ENCODE measurements at places on chromosomes 6 and 20. TPM values are rescaled to one million over a fixed set of nuclear protein-coding genes. Genes with fewer than 3 reads are reported as not detected.

- no peak overlapping the region for H3K4me3 ChIP-seq
- peaks cover 4% of the 10 kb centered on the region for H3K36me3 ChIP-seq
- H3K4me1 ChIP-seq, result peaks cover 24% of the 10 kb centered on the region
- DNase-seq, result no peak
Observed at GRCh38 chr20:44961011-44961869, 1.0 kb upstream of the TOMM34 start.

- no peaks in the 10 kb centered on the region for H3K36me3 ChIP-seq
- no peaks in the 10 kb centered on the region for H3K27me3 ChIP-seq
- no peak overlapping the region for H3K27ac ChIP-seq
Observed at GRCh38 chr6:112372226-112372806, 25.2 kb downstream of the RFPL4B start.

GRCh38 chr6:69038841-69039240 is 403.8 kb downstream of the ADGRB3 start:
- H3K4me1 ChIP-seq, result no peaks in the 10 kb centered on the region
- H3K4me3 ChIP-seq, result no peak overlapping the region
- H3K36me3 ChIP-seq, result no peaks in the 10 kb centered on the region

DNA sequence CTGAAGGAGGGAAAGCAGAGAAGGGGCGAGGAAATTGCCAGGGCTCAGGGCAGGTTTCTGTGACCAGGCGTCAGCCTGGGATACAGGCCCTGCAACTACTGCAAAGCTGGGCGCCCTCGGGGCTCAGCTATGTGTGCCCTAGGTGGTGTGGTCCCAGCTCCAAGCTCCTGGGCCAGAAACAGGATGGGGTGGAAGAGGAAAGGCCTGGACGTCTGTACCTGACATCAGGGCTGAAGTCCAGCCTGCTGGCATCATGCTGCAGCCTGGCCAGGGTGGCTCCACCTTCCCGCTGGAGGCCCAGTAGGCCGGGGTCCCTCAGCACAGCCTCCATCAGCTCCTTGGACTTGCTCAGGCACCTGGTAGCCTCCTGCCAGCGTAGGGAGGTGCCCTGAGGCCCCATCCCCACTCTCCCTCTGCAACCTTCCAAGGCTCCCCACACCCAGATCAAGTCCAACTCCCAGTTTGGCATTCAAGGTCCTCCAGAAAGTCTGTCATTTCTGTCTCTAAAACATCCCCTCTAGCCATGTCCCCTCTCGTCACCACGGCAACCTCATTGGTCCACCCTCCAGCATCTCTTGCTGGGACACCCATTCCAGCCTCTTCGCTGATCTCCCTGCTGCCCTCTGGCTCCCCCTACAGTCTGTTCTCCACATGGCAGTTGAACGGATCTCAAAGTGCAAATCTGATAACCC is 38.2 kb downstream of the KIAA1755 start:
- no peak overlapping the region for H3K4me3 ChIP-seq
- no peaks in the 10 kb centered on the region for H3K27me3 ChIP-seq
- H3K36me3 ChIP-seq, result no peaks in the 10 kb centered on the region
- DNase-seq, result peak; percentile 84

DNA sequence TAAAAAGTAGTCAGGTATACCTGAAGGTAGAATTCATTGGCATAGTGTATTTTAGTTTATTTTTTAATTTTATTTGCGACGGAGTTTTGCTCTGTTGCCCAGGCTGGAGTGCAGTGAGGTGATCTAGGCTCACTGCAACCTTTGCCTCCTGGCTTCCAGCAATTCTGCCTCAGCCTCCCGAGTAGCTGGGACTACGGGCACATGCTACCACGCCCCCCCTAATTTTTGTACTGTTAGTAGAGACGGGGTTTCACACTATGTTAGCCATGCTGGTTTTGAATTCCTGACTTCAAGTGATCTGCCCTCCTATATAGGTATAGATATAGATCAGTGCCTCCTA is 102.8 kb upstream of the PRSS16 start:
- peak overlapping the region; percentile 94 for H3K4me3 ChIP-seq
- no peaks in the 10 kb centered on the region for H3K27me3 ChIP-seq
- peaks cover 3% of the 10 kb centered on the region for H3K36me3 ChIP-seq
- peaks cover 7% of the 10 kb centered on the region for H3K4me1 ChIP-seq
- H3K27ac ChIP-seq, result peak overlapping the region; percentile 94

- H3K27ac ChIP-seq, result no peak overlapping the region
- H3K36me3 ChIP-seq, result no peaks in the 10 kb centered on the region
- H3K4me1 ChIP-seq, result no peaks in the 10 kb centered on the region
- DNase-seq, result no peak
- H3K27me3 ChIP-seq, result no peaks in the 10 kb centered on the region
Observed at GRCh38 chr6:104526376-104526775, 333.3 kb downstream of the HACE1 start.

- no peaks in the 10 kb centered on the region for H3K36me3 ChIP-seq
- H3K27ac ChIP-seq, result no peak overlapping the region
- no peaks in the 10 kb centered on the region for H3K27me3 ChIP-seq
- no peak for DNase-seq
- peaks cover 8% of the 10 kb centered on the region for H3K4me1 ChIP-seq
Observed at GRCh38 chr20:45822857-45823256, 4.3 kb downstream of the TNNC2 start.

DNA sequence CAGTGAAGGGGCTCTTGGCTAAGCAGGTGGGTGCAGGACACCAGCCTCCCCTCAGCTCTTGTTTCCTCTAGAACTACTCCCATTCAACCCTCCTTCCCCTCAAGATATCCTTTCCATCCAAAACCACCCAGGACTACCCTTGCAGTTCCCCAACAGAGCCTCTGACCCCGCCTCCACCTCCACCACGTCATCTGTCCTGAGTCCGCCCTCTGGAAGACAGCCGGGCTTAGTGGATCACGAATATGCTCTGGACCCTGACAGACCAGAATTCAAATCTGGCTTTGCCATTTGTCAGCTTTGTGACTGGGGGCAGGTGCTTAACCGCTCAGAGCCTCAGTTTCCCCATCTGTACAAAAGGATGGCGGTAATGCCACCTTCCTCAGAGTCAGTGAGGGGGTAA is 31.4 kb downstream of the TFEB start:
- no peaks in the 10 kb centered on the region for H3K27me3 ChIP-seq
- H3K4me3 ChIP-seq, result no peak overlapping the region
- DNase-seq, result no peak
- H3K36me3 ChIP-seq, result no peaks in the 10 kb centered on the region
- H3K4me1 ChIP-seq, result peaks cover 34% of the 10 kb centered on the region
- H3K27ac ChIP-seq, result no peak overlapping the region

DNA sequence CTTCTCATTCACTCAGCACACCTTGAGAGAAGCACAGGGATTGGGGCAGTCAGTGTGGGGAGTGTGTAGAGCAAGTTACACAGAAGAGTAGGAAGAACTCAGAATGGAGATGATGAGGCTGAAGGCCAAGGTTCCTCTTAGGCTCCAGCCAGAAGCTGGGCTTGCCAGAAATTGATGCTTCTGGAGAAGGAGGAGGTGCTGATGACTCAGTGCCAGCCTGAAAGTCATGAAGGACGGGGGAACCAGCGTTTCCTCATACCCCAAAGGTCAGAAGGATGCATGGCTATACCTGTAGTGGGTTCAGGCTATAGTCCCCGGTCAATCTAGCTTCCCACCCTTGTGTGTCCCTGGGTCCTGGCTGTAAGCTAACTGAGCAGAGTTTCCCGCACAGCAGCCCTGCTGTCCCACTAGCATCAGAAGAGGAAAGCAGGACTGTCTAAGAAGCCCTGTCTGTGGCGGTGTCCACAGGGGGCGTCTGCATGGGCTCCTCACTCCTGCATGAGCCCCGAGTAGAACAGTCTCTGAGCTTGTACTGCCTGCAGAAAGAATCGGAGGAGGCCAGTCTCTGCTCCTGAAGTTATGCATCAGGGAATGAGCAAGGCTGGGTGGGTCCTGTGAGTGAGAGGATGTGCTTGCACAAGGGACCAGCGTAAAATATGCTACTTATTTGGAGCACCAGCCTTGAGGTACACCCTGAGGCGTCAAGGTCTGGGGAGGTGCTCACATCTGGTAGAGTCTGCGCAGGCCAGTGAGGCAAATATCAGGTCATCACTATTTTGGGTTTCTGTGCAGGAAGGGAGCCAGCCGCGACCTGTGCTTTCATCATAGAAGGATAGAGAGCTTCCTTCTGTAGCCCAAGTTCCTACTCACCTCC is 148.5 kb downstream of the MRPL14 start:
- H3K27ac ChIP-seq, result no peak overlapping the region
- H3K27me3 ChIP-seq, result no peaks in the 10 kb centered on the region
- DNase-seq, result no peak
- peaks cover 4% of the 10 kb centered on the region for H3K4me1 ChIP-seq
- H3K4me3 ChIP-seq, result no peak overlapping the region

GRCh38 chr6:47836639-47837038 is 54.8 kb downstream of the OPN5 start:
- H3K27ac ChIP-seq, result no peak overlapping the region
- no peaks in the 10 kb centered on the region for H3K4me1 ChIP-seq
- no peak for DNase-seq

- H3K27me3 ChIP-seq, result no peaks in the 10 kb centered on the region
- H3K4me3 ChIP-seq, result no peak overlapping the region
- no peaks in the 10 kb centered on the region for H3K4me1 ChIP-seq
Observed at GRCh38 chr20:62753626-62754025, 42.6 kb upstream of the MRGBP start.

- H3K4me3 ChIP-seq, result peak overlapping the region; percentile 62
- H3K36me3 ChIP-seq, result no peaks in the 10 kb centered on the region
- peaks cover 8% of the 10 kb centered on the region for H3K27me3 ChIP-seq
- DNase-seq, result no peak
Observed at GRCh38 chr20:31860390-31861134, 9.8 kb downstream of the DUSP15 start.

DNA sequence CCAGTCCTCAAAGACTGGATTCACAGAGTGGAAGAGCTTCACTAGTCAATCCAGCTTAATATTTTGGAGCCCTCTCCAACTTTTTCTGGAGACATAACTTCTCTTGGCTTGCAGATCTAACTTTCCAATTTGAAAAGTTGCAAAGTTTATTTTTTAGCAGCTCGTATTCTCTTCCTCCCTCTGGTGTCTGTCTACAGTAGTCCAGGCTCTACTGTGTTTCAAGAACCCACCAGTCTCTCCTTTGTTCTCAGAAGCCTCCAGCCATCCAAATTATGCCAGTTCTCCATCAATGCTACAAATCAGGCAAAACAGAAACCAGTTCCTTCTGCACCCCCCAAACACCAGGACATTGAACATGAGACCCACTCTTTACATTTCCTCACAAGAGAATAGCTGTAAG is 376.1 kb upstream of the OPRM1 start:
- no peaks in the 10 kb centered on the region for H3K27me3 ChIP-seq
- no peak overlapping the region for H3K4me3 ChIP-seq
- no peaks in the 10 kb centered on the region for H3K4me1 ChIP-seq
- H3K27ac ChIP-seq, result no peak overlapping the region
- no peaks in the 10 kb centered on the region for H3K36me3 ChIP-seq

DNA sequence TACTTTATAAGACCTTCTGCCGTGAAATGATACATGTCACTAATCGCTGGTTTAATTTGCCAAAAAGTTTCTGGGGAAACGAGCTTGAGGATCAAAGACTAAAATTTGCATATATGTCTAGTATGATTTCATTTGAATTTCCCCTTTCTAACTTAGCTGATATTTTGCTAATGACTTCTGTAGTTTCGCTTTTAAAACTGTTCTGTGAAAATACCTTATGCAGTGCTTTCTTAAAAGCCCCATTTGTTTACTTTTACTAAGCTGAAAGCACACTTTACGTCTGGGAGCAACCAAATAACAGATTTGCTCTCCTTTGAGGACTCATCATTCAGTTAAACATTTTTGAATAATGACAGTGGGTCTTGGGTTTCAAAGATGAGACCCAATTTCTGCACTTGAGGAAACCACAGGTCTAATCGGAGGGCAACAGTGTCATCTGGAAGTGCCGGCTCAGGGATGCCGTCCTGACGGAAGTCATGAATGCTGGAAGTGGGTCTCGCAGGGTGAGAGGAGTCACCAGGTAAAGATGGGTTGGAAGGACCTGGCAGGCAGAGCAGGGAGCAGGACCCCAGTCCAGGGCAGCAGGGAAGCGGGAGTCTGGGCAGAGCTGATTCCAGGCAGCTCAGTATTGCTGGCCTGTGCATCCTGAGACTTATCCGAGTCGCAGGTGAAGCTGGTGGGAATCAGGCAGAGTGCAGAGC is 33.2 kb downstream of the PLEKHG1 start:
- no peaks in the 10 kb centered on the region for H3K4me1 ChIP-seq
- no peaks in the 10 kb centered on the region for H3K36me3 ChIP-seq
- no peak overlapping the region for H3K27ac ChIP-seq
- DNase-seq, result no peak

- peak within 1 kb of the TSS; percentile 87 for H3K4me3 ChIP-seq
- peak; percentile 89 for DNase-seq
- peaks cover 9% of the 10 kb centered on the region for H3K4me1 ChIP-seq
- H3K36me3 ChIP-seq, result no peaks in the 10 kb centered on the region
- H3K27me3 ChIP-seq, result no peaks in the 10 kb centered on the region
Observed at GRCh38 chr6:163414117-163414945, at the start of gene QKI. QKI (plus strand) TSS chr6:163414718; CDS start chr6:163415194, 476 bp downstream.

GRCh38 chr6:136463743-136464142 is 86.5 kb downstream of the MAP7 start:
- H3K4me3 ChIP-seq, result no peak overlapping the region
- H3K27ac ChIP-seq, result no peak overlapping the region
- H3K4me1 ChIP-seq, result no peaks in the 10 kb centered on the region
- H3K36me3 ChIP-seq, result no peaks in the 10 kb centered on the region

GRCh38 chr6:168248148-168248620 is 71.4 kb downstream of the DACT2 start:
- no peak overlapping the region for H3K4me3 ChIP-seq
- no peak for DNase-seq
- H3K27ac ChIP-seq, result no peak overlapping the region
- H3K36me3 ChIP-seq, result no peaks in the 10 kb centered on the region
- peaks cover 13% of the 10 kb centered on the region for H3K4me1 ChIP-seq

GRCh38 chr6:132730560-132730959 is 16.7 kb upstream of the VNN1 start:
- no peaks in the 10 kb centered on the region for H3K36me3 ChIP-seq
- no peak overlapping the region for H3K27ac ChIP-seq
- DNase-seq, result no peak
- no peak overlapping the region for H3K4me3 ChIP-seq
- no peaks in the 10 kb centered on the region for H3K4me1 ChIP-seq

The SH3BGRL2 gene
- polyA plus RNA-seq, result 1.6 TPM

The ELOVL4 gene
- 1.9 TPM for polyA plus RNA-seq

The EEF1E1 gene
- 67.1 TPM for polyA plus RNA-seq

The ADAM33 gene
- 5.0 TPM for polyA plus RNA-seq

The TRIM31 gene
- not detected for polyA plus RNA-seq

The PRKN gene
- polyA plus RNA-seq, result 0.83 TPM

The PDSS2 gene
- polyA plus RNA-seq, result 6.3 TPM

The FAM83C gene
- not detected for polyA plus RNA-seq

The C6orf120 gene
- polyA plus RNA-seq, result 12.7 TPM

The VSX1 gene
- not detected for polyA plus RNA-seq

The PTCRA gene
- not detected for polyA plus RNA-seq

The ZC3H12D gene
- 0.05 TPM for polyA plus RNA-seq

The PDE7B gene
- polyA plus RNA-seq, result 2.2 TPM

The GSTA5 gene
- not detected for polyA plus RNA-seq

The RAD21L1 gene
- not detected for polyA plus RNA-seq

Measured in SK-N-SH (cell line).